ENCODE measurements at places on chromosomes 3 and 15.

DNA sequence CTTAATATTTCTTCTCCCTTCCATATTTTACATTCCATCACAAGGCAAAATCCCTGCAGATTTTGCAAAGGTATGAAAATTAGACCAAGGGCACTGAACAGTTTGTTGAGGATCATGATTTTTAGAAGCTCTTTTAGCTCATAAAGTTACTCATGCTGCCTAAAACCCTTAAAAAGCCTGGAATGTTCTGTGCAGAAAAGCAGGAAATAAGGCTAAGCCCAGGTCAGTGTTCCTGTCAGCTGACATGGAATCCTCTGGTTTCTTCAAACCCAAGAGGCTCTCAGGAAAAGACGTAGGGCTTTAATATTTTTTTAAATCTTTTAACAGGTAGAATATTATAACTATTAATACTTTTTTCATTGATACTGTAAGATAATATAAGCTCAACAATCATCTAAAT, 8.2 kb downstream of the CBLB start:
- DNase-seq: no peak

DNA sequence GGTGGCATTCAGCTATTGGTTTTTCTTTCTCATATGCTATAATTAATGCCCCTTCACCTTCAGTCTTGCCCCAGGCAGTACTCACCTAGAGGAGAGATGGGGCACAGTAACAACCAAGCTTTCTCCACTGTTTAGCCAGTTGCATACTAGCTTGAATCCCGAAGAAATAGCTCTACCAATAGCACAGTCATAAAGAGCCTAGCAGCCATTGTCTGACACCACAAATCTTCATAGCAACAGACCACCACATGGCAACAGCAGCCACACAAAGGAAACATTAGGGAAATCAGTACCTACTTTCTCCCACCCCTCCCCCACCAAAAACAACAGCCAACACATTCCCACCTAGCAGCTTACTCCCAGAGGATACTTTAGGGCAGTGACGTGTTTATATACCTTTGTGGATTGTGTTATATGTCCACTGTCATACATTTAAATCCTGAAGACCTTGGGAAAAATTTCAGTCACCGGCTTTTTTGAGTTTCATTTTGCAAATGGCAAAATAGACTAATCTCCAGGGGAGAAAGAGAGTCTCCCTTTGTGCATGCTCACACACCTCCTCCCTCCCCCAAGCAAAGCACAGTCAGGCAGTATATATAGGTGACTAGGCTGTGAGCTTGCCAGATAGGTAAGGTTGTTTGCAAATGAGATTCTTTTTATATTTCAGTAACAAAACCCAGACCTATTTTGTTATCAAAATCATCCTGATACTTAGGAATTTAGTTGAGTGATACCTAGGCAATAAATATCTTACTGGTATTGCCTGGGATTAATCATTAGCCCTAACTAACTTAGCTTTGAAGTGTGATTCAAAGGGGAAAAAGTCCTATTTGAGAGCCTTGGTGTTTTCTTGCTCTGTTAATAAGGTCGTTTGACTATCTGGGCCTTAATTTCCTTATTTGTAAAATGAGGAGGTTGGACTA, 140.6 kb downstream of the RBPMS2 start:
- DNase-seq: no peak

- DNase-seq: no peak
Measured at GRCh38 chr15:45784656-45785055, 149.8 kb downstream of the SQOR start.

DNA sequence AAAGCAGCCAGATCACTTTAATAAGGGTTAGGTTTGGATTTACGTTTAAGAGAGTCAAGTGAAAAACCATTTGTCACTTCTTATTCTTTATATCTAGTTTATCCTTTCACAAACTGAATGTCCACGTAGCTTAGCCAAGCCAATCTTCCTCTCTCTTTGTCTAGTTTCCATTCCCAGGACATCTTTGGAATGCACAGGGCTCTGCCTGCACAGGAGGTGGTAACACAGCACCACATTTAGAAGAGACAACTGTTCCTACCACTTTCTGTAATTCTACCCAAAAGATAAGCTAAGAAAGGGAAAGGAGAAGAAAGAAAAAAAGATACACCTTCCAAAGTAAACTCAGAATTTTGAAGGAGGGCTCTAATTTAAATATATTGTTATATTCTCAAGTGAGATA, 67.9 kb downstream of the IGSF11 start:
- no peak for DNase-seq

DNA sequence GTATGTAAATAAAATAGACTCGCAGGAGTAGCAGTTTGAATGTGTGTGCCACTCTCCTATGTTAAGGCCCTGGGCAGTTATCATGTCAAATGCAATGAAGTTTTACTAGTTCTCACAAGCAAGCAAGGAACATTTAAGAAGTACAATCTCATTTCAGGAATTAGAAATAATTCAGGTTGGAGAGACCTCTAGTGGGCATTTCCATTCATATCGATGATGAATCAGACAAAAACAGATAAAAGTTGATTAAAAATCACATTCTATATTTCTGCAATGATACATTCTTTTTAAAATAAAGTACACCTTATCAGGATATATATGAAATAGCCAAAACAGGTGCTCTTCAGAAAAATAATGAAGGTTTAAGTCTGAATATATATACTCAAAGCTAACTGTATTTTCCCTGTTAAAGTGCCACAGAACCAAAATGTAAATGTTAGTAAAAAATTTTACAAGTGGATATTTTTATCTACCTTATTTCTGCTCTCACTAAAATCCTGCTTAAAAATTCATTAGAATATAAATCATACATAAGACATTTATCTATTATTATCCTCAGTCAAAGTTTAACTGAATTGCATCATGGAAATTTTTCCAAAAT, 492.4 kb upstream of the FRG2C start:
- no peak for DNase-seq

DNA sequence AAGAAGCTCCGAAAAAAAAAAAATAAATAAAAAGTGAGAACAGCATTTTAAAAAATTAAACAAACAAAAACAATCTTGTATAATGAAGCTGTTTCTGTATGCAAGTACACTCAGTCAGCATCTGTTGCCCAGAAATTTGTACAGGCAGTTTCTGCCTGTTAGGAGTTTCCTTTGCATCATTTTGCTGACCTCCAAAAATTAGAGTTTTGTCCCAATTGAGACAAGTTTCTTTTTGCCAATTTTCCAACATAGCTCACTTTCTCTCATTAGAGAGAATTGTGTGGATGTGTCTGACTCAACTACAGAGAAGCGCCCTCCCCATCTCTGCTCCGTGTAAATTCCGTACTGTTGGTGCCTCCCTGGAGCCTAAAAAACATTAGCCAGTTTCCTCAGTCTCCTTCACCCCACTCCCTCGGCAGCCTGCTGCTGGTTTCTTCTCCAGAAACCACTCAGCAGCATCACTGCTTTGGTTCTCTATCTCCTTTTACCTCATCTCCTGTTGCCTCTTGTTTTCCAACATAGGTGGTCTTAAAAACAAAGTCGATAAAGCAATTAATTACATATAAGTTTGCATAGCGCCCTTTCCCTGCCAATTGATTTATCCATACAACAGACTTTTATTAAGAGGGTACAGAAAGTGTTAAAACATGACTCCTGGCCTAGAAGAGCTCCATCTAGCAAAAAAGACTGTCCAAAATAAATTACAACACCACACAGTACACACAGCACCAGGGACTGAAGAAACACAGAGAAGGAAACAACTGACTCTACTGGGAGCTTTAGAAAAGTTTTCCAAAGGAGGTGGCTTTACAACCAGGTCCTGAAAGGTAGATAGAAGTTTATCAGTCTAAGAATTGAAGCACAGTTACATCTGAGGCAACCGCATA, 286.7 kb downstream of the SHOX2 start:
- no peak for DNase-seq

GRCh38 chr3:28186748-28187147, 54.7 kb upstream of the CMC1 start:
- no peak for DNase-seq

GRCh38 chr15:51932161-51932560, 39.4 kb downstream of the LEO1 start:
- no peak for DNase-seq

DNA sequence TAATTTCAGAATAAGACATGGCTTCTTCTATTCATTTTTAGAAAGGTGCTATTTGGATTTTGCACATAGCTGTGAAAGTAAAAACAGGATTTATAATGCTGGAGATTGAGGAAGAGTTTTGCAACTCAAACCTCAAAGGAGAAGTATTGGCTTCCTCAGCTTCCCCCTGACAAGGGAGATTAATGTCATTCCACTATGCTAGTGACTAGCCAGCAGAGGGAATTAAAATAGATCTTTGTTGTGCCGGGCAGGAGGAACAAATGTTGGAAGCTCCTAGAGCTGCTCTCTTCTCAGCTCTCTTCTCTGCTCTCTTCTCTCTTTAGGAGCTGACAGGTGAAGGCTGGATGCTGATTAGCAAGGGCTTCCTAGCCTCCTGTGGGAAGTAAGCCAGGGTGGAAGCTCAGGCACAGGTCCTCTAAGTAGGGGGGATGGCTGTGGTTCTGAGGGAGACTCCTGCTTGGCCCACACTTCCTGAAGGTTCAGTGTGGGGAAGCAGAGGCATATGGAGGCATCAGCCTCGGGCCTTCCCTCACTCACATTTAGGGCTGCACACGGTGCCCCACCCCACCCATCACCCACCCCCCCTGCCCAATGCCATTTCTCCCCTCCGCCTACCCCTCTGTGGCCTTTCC, 29.6 kb downstream of the CX3CR1 start:
- DNase-seq: no peak

DNA sequence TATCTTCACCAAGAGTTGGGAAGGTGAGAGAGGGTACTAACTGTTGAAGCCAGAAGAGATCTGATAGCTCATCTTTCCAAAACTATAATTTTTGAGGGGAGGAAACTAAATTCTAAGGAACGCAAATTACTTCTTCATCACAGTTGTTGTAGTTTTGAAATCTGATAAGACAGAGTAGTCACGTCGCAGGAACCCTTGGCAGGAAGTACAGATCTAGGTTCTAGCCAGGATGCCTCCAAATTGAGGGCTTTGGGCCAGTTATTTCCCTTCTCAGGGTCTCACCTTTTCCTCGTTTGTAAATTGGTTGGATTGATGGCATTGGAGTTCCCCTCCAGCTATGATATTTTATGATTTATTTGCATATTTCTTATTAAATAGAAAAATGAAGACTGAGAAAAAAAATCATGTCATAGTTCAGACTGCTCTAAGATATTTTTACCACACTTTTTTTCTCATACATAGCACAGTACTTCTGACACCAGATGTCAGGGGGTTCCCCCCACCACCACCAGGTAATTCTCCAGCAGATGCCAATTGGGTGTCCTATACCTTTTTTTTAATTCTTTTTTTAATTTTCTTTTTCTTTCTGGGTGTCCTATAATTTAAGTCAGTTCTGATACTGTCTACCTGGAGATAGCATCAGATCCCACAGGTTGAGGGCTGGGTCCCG, 32.3 kb upstream of the APH1B start:
- no peak for DNase-seq

- DNase-seq: no peak
Measured at GRCh38 chr3:152176241-152176640, 92.5 kb upstream of the MBNL1 start.

DNA sequence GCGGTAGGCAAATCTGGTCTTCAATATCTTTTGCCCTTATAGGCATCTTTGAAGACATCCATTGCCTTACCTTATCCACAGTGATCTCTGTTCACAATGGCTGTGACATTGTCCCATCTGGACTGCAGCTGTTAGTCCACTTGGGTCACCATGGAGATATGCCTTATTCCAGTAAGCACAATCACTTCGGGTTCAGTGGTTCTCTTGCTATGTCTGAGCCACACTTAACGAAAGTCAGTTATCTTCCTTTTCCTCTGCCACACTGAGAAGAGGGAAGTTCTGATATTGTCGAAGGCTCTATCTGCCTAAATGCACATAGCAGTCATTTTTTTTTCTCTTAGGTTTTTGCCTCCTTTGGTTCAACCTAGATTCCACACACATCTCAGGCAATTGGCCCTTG, 119.0 kb upstream of the SATB1 start:
- no peak for DNase-seq

DNA sequence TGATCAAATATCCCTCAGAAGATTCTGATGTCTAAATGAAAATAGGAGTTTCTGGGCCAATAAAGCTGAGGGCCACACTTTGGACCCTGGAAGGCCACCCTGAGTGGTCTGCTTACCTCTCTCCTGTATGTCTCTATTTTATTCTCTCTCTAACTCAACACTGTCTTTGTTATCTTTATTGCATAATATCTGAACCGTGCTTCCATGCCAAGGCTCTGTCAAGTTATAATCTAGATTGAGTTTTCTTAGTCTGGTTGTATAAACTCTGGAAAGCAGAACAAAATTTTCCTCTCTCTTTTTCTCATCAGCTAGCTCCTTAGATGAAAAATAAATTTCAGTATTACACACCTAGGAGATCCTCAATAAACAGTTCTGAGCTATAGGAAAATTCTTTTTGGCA, 36.2 kb upstream of the ACTL6A start:
- DNase-seq: no peak

DNA sequence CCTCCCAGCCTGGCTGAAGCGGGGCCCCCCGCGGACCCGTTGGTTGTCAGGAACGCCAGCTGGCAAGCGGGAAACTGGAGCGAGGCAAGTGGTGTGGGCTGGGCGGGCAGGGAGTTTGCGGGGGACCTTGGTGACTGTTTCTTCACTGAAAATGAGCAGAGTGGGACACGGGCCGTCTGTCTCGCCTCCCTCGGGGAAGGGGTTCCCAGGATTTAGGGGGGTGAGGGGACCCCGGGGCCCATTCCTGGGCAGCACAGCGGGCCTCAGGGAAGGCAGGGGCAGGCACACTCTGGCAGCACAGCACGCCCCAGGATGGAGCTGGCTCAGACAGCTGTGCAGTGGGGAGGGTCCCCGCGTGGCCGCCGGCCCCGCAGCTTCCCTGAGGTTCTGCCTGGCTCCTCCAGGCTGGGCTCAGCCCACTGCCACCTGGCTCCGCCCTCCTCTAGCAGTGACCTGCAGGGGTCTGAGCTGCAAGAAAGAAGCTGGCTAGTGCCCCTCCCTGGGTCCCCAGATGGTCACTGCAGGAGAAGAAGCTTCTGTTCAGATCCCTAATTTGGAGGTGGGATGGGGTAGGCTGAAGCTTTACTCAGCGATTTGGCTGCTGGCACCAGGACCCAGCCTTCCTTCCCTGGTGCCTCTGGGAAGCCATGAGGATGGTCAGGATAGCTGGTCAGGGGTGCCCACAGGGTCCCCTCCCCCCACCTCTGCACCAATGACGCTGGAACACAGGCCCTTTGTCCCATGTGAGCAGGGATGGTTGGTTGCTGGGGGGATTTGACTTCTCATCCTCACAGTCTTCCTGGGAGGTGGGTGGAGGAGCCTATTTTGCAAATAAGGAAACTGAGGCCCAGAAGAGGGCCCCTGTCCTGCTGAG, 90.4 kb downstream of the TBC1D2B start:
- DNase-seq: no peak
